ENCODE measurements at places on chromosomes 13 and 19.

DNA sequence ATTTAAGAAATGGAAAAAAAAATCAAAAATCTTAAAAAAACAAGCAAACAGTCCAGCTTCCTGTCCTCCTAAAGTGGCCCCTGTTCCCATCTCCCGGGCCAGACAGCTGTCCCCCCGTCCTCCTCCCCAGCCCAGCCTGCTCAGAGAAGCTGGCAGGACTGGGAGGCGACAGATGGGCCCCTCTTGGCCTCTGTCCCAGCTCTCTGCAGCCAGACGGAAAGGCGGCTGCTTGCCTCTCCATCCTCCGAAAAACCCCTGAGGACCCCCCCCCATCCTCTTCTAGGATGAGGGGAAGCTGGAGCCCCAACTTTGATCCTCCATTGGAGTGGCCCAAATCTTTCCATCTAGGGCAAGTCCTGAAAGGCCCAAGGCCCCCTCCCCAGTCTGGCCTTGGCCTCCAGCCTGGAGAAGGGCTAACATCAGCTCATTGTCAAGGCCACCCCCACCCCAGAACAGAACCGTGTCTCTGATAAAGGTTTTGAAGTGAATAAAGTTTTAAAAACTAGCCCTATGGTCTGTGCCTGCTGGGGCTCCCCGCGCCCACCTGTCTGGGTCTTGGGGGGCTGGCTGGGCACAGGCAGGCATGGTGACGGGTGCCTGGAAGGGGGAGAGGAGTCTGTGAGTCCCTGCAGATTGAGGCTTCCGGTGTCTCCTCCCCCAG, 3.8 kb downstream of the GADD45GIP1 start:
- no peak for DNase-seq

DNA sequence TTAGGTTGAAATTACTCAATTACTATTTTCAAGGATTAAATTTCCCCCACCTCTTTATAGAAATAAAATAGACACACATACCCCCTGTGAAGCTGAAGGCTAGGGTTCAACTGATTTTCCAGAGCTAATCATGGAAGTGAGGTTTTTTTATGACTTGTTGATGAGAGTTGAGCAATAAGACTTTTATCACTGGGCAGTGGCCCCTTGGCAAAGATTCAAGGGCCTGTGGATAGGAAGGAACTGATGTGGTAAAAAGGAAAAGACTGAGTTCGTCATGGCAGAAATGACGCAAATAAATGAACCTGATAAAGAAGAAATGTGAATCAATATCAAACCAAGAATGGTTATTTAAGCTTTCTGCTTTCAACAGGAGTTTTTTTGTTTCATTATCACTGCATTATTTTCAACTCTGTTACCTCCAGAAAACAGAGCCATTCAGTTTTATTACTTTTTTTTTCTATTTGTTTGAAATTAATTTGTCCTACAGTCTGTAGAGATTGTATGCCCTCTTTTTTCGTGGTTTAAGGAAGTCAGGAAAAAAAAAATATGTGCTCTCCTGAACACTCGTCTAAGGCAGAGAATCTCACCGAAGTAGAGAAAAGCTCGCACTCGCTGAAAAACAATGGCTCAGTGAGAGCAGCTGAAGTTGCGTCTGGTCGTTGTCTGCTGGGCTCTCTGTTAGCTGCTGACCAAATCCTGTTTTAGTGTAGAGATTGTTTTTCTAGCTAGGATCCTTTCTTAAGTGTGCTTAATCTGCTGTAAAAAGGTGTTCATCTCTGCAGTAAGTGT, 38.9 kb downstream of the STOML3 start:
- no peak for DNase-seq

DNA sequence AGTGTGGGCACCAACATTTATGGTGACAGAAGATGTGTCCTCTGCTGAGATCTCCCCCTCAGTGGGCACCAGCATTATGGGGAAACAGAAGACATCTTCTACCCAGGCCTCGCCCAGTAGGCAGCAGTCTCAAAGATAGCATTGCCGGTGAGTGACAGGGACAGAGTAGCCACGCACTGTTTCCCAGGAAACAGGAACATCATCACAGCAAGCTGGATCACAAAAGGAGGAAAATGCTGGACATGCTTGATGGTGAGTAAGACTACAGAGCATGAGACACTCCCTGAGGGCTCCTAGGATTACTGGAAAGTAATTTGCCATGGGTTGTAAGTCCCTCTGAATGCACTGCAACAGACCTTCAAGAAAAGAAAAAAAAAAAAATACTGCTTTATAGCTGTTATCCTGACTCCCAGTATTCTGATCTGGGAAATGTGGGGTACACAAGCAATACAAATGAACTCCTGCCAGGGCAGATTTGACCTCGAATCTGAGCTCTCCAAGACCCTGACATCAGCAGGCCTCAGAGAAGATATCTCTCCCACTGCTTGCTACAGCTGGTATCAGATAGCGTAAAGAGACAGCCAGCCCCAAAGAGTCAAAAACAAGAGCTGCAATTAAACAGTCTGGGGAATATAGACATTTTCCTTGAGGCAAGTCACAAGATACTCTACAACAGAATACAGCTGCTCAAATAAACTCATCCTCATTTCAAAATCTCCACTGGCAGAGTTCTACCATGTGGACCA, 180.4 kb downstream of the RBM26 start:
- DNase-seq: no peak

DNA sequence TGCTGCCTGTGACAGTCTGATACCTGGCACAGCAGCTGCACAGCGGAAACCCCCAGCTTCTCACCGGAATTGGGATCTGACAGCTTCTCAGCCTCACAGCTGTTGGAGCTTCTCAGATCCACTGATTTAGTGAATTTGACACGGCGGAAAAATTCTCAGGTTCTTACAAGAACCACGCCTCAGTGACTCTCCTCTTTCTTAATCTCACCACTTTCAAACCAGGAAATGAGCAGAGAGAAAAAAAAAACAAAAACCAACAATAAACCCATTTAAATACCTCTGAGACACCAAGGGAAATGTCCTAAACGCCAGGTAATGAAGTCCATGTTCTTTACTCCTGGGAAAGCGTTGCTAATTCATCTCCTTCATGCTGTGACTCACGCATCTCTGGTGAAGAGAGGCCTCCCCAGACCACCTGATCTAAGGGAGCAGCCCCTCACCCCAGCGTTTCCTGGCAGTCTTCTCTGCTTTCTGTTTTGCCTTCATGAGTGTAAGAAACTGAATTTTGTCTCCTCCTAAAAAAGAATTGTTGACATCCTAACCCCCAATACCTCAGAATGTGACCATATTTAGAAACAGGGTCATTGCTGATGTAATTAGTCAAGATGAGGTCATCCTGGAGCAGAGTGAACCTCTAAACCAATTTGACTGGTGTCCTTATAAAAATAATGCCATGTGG, 15.9 kb upstream of the IZUMO2 start:
- no peak for DNase-seq

- DNase-seq: no peak
Measured at GRCh38 chr19:17522988-17523872, 11.8 kb downstream of the PGLS start.

DNA sequence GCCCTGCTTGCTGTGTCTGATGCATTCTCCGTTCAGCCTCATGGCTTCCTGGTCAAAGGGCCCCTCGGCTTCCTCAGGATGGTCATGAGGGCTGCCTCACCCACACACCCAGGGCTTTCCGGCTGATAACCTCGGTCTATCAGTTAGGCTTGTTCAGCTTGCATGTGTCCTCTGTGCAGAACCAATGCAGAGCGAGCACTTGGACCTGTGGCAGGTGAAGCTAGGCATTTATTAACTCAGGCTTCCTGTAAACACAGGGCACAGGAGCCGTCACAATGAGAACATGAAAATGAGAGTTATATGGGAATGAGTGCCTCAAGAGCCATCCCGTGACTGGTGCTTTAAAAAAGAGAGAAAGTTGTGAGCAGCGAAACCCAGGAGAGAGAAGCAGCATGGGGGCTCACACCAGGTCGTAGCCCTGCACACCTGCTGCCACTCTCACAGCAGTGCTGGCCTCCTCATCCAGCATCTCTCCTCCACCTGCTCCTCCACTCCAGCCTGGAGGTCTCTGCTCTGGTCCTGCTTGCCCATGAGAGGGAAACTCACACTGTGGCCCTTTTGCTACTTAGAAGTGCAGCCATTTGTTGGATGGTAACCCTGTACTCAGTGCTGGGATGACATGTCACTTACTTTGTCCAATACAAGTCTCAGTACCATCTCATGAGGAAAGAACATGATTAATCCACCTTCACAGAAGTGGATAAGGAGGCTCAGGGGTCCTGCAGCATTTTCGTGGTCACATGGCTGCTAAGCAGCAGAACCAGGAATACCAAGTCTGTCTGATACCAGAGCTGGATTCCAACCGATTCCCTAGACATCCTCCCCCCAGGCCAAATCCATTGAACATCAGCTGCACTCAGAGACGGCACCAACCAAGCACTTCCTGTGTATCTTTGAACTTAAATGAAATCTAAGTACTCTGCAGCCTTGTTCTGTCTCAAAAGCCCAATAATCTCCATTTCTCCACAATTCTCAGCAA, 50.5 kb upstream of the IRS2 start:
- no peak for DNase-seq

- DNase-seq: no peak
Measured at GRCh38 chr13:102915393-102915930, 69.6 kb downstream of the ERCC5 start.

Measured in WTC11 (cell line).